Activated CD8-positive, alpha-beta memory T cell treated with anti-CD3 and anti-CD28 coated beads, Interleukin-2, amount 50 U/mL, for 4 hours (primary cell): ENCODE measurements at places on chromosomes 11 and 22.

DNA sequence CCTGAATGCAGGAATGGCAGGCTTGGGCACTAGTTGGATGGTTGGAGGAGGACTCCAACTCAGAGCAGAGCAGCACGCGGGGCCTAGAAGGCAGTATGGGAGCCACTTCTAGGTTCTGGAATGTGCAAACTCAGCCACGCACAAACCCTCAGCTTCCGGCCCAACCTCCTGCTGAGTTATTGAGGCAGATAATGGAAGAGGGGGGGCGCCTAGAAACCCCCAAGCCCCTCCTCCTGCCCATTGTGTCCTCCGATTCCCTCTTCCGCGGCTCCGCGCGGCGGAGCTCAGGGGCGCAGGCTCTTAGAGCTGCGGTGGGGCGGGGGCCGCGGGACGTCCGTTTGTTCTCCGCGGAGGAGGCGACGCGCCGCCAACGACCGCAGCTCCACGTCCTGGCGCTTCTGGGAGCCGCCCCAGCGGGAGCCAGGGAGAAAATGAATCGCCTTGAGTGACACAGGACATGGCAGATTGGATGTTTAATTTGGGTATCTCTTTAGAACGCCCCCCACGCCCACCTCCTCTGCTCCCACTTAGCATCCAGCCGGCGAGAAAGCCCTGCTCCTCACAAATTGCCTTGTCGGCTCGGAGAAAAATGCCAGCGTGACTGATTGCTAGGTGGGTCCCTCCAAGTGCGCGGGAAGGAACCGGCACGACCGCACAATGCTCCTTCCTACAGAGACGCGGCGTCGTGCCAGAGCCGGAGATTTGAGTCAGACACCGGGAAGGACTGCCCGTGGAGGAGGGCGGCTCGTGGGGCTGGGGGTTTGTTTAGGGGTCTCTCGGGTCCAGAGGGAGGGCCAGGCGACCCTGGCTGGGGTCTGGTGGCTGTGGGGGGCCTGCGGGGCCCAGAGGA lies 144.6 kb downstream of the NECTIN1 start:
- no peak for DNase-seq

GRCh38 chr22:35392357-35392756 lies 7.6 kb upstream of the MCM5 start:
- no peak for DNase-seq

DNA sequence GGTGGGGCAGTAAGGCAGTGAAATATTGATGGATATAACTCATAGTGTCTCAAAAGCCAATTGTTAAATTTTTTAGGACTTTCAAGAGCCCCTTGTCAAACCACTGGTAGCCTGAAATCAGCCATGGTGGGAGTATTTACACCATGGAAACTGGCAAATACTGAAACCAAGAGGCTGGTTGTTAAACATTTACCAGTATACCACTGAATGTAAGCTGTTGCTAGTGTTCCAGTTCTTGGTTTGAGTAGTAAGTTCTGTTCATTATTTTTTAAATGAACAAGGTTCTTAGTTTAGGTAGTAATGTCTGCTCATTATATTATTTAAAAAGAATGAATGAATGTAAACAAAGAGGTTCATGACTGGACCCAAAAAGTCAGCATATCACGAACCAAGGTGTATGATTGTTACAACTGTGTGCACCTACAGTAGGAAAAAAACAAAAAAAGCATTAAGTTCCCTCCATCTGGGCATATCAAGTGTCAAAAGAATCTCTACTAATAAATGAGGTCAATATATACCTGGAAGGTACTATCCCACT lies 4.5 kb upstream of the EIF3F start:
- no peak for DNase-seq

- no peak for DNase-seq
Measured at GRCh38 chr11:67561971-67562619, 21.5 kb upstream of the GSTP1 start.

GRCh38 chr11:14314127-14314526 lies 44.9 kb downstream of the RRAS2 start:
- no peak for DNase-seq

- peak; percentile 8 for DNase-seq
Measured at GRCh38 chr11:1992111-1992510, 5.5 kb downstream of the H19 start.

DNA sequence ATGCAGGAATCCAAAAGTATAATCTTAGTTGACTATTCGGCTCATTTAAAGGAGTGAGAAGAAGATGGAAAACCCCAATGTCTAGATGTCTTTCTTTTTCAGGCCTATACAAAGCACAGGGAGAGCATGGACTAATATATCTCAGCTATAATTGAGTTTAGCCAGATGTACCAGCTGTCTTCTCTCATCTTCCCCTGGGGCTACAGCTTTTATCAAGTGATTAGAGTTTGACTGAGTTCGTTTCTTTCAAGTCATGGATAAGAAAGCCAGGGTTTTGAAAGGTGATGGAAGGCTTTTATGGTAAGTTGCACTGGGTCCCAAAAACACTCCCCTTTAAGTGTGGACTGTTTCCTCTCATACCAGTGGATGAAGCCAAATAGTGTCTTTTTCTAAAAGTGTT lies 1172.8 kb upstream of the TENM4 start:
- DNase-seq = no peak

- no peak for DNase-seq
Measured at GRCh38 chr11:65854852-65855837, 2.8 kb downstream of the CFL1 start.

GRCh38 chr11:130583801-130584211 lies 135.4 kb downstream of the ADAMTS15 start:
- no peak for DNase-seq

DNA sequence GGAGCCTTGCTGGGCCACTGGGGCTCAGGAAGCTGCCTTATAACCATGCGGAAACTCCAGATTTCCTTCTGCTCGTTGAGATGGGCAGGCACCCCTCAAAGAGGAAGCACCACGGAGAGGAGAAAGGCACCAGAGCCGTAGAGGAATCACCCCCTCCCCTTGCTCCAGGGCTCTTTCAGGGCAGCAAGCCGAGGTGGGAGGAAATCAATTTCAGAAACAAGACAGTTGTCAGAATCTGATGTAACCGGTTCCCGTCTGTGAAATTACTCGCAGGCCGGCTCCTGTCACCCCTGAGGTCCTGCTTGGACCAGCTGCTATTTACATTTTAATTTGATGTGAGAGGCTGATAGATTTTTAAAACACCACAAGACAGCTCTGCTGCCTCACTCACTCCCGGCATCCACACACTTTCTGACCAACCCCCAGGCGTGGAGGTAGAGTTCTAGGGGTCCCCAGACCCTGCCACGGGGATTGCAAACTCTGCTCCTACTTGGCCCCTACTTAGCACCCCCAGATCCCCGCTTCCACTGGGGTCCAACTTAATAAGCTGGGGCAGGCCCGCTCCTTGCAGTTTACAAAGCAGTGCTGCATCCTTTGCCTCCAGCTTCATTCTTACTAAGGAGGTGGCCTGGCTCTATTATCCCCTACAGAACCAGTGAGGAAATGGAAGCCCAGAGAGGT lies 162.5 kb downstream of the CEP164 start:
- no peak for DNase-seq

DNA sequence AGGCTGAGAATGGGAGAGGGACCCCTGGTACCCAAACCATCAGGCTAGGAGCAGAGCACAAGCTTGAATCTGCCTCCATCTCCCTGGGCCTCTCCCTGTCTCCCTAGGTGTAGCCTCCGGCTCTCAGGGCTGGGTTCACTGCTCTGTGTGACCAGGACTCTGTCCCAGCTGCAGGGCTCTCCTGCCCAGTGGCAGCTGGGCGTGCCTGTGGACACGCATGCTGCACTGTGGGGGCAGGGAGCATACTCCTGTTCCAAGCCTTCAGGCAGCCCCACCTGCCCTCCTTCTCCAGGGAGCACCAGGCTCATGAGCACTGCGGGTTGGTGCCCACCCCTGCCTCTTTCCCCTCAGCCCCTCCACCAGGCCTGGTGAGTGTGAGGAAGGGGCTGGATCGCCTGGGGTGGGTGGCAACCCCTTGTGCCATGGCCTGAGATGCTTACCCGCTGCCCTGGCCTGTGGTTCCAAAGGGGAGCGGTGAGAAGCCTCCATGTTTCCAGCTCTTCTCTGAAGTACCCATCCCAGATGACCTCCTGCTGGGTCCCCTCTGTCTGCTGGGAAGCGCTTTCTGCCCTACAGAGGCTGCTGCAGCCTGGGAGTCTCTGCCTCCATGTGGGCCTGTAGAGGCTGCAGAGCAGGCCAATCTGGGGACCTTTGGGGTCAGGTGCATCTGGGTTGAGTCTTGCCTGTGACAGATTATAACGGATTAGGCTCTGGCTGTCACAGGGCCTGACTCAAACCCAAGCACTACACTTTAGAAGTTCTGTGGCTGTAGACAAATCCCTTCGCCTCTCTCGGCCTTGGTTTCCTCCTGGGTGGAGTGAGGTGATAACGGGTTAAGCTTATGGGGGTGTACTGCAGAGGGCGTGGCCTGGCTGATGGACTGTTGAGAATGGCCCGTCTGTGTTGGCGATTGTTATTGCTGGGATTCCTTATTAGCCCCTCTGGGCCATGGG lies 43.7 kb downstream of the WNT11 start:
- no peak for DNase-seq

DNA sequence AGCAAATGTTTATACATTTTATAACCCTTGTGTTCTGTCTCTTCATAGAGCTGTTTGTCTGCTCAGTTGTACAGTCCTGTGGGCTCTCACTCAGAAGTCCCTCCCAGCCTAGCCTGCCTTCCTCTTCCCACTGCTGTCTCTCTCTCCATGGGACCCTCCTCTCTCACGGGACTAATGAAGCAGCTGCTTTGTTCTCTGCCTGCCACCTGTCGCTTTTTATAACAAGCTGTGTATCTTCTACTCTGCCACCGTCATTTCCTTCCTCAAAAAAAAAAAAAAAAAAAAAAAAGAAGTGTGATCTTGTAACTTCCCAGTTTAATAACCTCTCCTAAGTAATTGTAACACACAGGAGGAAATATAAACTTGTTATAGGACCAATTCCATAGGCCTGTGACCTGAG lies 92.2 kb upstream of the ALKBH3 start:
- DNase-seq = no peak

- DNase-seq = no peak
Measured at GRCh38 chr11:27041141-27041899, 705 bp downstream of the BBOX1 start.

DNA sequence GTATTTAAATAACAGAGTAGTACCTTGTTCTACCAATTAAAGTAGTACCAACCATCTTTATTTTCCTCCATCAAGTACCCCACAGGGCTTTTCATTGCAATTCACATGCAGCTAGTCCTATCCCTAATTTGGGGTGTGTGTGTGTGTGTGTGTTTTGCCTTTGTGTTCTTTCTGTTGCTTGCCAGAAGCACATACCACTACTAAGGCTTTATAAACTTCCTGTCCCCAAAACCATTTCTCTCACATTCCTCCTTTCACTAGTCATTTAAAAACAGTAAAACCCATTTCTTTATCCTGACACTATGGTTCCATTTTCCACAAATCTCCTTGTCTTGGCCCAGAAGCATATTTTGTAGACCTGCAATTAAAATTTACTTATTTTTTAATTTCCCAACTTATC lies 54.6 kb downstream of the SLC36A4 start:
- DNase-seq = no peak

DNA sequence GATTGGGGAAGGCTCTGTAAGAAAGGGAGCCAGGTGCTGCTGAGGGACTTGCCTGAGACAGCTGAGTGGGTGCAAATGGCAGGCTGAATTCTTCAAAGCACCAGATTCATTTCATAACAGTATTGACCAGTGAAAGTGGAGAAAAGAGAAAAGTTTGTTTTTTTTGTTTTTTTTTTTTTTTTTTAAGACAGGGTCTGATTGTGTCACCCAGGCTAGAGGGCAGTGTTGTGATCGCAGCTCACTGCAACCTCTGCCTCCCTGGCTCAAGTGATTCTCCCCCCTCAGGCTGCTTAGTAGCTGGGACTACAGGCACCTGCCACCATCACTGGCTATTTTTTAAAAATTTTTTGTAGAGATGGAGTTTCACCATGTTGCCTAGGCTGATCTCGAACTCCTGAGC lies 494.0 kb downstream of the MIAT start:
- DNase-seq = no peak

- DNase-seq = no peak
Measured at GRCh38 chr11:76327756-76328388, 53.1 kb downstream of the THAP12 start.

DNA sequence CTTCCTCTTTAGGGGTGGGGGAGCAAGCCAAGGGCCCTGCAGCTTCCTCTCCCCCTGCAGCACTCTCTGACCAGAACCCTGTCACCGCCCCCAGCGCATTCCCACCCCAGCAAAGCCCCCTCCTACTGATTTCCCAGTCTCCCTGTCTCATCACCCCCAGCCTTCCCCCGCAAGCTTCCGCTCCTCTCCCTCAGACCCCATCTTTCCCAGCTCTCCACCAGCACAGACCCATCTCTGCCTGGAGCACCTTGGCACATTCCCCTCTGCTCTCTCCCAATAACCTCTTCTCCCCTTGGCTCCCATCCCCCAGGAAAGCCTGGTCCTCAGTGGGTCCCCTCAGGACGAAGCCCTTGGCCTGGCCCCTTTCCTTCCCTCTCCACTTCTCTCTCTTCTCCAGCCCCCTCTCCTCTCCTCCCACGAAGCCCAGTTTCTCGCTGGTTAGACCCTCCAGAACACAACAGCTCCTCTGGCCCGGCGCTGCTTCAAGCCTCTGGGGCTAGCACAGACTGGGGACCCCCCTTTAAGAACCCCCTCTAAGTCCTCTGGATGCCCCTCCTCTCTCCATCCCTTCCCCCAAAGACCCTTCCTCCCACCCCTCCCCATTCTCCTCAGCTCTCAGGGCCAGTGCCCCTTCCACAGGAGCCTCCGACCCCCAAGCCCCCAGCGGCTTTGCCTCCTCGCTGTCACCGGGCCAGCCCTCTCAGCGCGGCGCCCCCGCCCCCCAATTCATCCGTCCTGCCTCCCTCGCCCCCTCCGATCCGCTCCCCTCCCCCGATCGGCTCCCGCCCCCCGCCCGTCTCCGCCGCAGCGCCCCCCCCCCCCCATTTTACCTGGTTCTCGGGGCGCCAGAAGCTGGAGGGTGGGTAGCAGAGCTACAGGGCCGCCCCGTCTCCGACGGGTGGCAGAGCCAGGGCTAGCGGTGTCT lies 594 bp downstream of the NRXN2 start:
- DNase-seq = no peak

GRCh38 chr11:62671608-62672389 lies at the start of the genes LBHD1 and UQCC3:
LBHD1 (minus strand) TSS chr11:62672267; CDS start chr11:62670031, 2,236 bp downstream.
UQCC3 (plus strand) TSS chr11:62671673; CDS start chr11:62671746, 73 bp downstream.
- DNase-seq = peak; percentile 71

DNA sequence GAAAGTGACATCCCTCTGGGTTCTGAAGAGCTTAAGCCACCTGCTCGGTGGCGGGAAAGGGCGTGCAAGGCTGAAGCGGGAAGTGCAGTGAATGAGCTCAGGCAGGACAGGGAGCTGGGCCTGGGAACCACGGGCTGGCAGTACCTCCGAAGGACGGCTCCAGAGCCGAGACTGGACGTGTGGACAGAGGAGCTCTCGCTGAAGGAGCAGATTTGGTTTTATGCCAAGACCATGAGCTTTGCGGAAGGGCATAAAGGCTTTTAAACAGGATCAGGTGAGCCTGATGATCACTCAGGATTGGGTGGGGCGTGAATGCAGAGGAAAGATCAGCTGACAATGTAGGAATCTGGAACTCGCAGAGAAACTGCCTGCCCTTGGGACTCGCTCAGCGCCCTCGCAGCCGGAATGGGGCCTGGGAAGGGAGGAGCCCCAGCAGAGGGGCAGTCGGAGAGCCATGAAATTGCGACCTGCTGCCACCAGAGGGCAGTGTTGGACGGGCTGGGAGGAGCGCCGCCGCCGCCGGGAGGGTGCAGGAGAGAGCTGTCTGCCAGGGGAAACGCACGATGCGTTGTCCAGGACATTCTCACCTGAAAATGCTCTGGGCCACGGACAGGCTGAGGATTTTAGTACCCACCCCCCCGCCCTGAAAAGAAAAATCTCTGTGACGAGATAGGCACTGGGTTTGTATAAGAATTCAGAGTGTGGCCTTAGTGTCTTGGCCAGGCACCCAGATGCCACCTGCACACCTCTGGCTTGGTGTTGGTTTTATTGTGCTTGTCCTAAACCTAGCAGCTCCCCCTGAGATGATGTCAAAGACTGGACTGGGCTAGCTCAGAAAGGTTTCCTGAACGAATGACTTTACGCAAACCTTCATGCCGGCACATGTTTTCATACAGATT lies 324.4 kb downstream of the NTM start:
- peak; percentile 30 for DNase-seq
